Pancreas (tissue), 10 donors: ENCODE measurements at places on chromosomes 4 and X. TPM values are rescaled to one million over a fixed set of nuclear protein-coding genes. Genes with fewer than 3 reads are reported as not detected.

PAGE5 gene
- not detected for total RNA-seq

GRCh38 chrX:13691841-13692371 lies 3.0 kb downstream of the RAB9A start:
- peak overlapping the region; percentile 96 for H3K27ac ChIP-seq
- peaks cover 21% of the 10 kb centered on the region for H3K4me1 ChIP-seq
- no peaks in the 10 kb centered on the region for H3K27me3 ChIP-seq
- H3K36me3 ChIP-seq: no peaks in the 10 kb centered on the region
- H3K4me3 ChIP-seq: no peak overlapping the region
- DNase-seq: no peak

GRCh38 chrX:42131856-42132255 lies 208.5 kb upstream of the CASK start:
- no peak for DNase-seq
- H3K4me1 ChIP-seq: no peaks in the 10 kb centered on the region
- H3K36me3 ChIP-seq: no peaks in the 10 kb centered on the region
- no peak overlapping the region for H3K4me3 ChIP-seq
- H3K27ac ChIP-seq: no peak overlapping the region

GRCh38 chr4:68264875-68265565 lies 19.5 kb upstream of the TMPRSS11B start:
- DNase-seq: no peak
- H3K4me1 ChIP-seq: no peaks in the 10 kb centered on the region
- H3K36me3 ChIP-seq: no peaks in the 10 kb centered on the region
- no peaks in the 10 kb centered on the region for H3K27me3 ChIP-seq
- H3K4me3 ChIP-seq: no peak overlapping the region
- no peak overlapping the region for H3K27ac ChIP-seq

- H3K27ac ChIP-seq: no peak overlapping the region
- H3K27me3 ChIP-seq: no peaks in the 10 kb centered on the region
- H3K4me3 ChIP-seq: no peak overlapping the region
- H3K4me1 ChIP-seq: no peaks in the 10 kb centered on the region
- no peak for DNase-seq
- H3K36me3 ChIP-seq: no peaks in the 10 kb centered on the region
These were observed 19.5 kb downstream of the TMPRSS11E start for GRCh38 chr4:68466751-68467150.

DNA sequence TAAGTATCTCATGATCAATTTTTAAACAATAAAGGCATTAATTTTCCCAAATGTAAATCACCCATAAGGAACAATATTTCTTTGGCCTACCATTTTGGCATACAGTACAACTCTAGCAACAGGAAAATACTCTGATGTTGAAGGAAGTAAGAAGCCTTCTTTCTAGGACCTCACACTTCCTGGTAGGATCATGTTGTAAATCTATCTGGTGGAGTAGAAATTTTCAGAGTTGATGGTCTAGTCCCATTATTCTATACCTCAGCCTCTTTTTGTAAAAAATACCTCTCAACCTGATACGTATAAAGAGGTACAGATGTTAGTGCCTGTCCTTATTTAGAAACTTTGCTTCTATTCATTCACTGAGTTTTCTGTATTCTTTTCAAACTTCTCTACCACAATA lies 40.2 kb upstream of the GRID2 start:
- no peaks in the 10 kb centered on the region for H3K4me1 ChIP-seq
- H3K27me3 ChIP-seq: no peaks in the 10 kb centered on the region
- no peak overlapping the region for H3K27ac ChIP-seq
- H3K4me3 ChIP-seq: no peak overlapping the region
- DNase-seq: no peak
- H3K36me3 ChIP-seq: no peaks in the 10 kb centered on the region

DNA sequence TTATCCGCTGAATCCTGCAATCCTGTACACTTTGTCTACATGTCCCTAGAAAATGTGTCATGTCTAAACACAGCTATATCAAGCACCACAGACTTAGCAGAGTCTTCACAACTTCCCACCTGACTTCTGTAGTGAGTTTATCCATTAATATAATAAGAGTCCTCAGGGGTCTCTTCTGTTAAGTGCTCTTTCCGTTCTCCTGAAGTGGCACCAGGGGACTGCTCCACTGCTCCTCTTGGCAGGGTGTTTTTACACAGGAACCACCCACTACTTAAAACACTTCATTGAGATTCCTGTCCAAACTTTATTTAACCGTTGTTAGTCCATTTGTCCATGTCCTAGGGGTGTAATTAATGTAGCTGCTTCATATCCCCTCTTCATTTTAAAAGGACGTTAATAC lies 1000.4 kb downstream of the STPG2 start:
- no peaks in the 10 kb centered on the region for H3K27me3 ChIP-seq
- H3K27ac ChIP-seq: no peak overlapping the region
- no peak for DNase-seq
- no peaks in the 10 kb centered on the region for H3K4me1 ChIP-seq
- H3K36me3 ChIP-seq: no peaks in the 10 kb centered on the region
